ENCODE measurements at places on chromosomes 1 and 21.

DNA sequence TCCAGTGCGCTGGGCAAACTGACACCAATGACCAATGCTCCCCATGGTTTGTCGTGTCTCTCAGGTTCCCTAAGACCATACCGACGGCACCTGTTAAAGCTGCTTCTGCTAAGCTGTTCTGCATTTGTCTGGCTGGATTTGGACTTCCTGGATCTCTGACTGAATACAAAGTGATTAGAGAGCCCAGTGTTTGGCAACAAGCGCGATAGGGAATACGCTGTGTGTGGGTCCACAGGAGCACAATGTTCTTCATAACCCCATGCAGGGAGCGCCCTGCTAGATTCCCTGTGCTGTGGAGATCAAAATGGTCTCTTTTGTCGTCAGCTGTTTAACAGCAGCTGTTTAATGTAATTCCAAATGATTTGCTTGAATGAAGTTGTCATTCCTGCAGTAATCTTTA, 26.0 kb upstream of the ESRRG start:
- peak; percentile 53 for DNase-seq

DNA sequence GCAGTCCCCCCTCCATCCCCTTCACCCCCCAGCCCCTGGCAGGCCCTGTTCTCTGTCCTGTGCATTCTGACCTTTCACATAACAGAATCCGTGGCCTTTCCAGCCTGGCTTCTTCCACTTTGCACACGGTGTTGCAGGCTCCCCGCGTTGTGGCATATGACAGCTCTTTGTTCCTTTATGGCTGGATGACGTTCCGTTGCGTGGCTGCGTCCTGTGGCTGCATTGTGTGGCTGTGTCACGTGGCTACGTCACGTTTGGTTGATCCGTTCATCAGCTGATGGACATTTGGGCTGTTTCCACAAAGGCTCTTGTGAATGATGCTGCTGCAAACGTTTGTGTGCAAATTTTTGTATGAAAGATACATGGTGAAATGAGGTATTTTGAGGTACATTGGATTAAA, 53.3 kb downstream of the PDE9A start:
- no peak for DNase-seq

DNA sequence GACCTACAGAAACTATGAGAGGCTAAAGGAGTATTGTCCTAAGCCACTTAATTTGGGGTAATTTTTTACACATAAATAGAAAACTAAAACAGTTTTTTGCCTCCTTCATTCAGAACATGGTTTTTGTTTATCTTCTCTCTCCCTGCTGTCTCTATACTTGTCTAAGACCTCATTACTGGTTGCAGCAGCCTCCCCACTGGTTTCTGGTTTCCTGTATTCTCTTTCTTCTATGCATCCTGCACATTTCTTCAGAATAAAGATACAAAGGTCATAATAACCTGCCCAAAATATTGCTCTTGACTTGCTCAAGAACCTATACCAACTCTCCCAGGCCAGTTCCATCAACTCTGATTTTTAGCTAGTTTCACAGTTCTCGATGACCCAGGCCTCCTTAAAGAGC, 19.8 kb upstream of the BOLA1 start:
- DNase-seq = no peak

GRCh38 chr1:246794048-246794827, 70.0 kb downstream of the SCCPDH start:
- DNase-seq = peak; percentile 62

DNA sequence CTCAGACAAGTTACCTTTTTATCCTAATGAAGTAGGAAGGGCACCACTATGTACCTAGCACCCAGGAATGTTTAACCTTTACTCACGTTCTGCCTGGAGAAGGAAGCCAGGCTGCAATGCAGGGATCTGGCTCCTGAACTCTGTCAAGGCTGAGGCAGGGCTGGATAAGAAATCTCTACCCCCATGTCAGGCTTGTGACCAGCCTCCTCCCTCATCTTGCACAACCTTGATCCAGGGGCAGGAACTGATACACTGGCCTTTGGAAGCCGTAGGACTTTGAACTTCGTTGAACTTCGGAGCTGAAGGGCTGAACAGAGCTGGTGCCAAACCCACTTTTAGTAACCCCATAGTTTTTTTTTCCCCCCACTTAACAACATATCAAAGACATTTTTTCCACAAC, 8.0 kb upstream of the AKR1A1 start:
- DNase-seq = no peak

- DNase-seq = no peak
These were observed 6.3 kb downstream of the HTR1D start for GRCh38 chr1:23210963-23211362.

DNA sequence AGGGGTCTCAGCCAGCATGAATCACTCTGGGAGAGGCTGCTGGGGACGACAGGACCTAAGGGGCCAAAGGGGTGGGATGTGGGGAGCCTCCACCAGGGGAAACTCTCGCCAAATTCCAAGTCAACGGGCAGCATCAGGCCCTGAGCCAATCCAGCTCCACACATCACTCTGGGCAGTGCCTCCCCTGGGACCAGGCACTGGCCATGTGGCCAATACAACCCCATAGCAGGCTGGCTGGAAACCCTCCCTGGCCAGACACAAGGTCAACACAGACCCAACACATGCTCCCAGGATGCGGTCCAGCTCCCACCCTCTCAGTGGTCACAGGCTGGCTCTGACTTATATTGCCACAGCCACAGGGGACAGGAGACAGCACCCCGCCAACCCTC, 60.0 kb downstream of the MEGF6 start:
- DNase-seq = no peak

GRCh38 chr1:210669951-210670350, 341.2 kb downstream of the HHAT start:
- no peak for DNase-seq

DNA sequence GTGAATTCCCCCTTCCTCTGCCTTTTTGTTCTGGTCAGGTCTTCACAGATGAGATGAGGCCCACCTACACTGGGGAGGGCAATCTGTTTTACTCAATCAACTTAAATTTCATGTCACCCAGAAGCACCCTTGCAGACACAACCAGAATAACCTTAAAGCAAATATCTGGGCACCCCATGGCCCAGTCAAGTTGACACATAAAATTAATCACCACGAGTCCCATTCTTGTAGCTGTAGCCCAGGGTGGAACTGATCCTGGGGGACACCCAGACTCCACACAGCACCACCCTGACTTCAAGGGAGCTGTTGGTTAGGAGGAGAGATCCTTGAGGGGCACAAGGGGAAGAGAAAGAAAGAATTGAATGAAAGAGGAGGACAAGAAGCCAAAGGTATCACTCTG, 23.1 kb downstream of the CAPN9 start:
- DNase-seq = no peak

- DNase-seq = no peak
These were observed 2.0 kb downstream of the EPHB2 start for GRCh38 chr1:22712502-22713271.

DNA sequence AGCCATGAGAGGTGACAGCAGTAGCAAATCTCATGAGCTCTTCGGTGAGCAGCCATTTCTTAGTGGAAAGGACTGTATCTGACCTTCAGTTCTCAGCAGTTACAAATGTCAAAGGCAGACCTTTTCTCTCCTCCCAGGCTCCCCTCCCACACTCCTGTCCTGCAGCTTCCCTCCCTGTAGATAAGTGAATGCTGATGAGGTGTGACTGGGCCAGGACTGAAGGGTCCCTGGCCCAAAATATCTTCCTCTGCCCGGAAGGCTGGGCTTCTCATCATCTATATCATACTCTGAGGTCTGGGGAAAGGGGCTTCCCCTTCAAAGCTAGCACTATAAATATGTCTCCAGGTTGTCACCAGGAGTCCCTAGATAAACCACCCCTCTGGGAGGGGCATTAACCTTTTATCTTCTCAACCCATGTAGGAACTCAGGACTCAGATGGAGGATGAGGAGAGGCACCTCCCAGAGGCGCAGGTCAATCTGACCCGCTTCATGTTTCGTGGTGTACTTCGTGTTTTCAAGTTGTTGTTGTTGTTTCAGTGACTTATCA, 3.6 kb upstream of the ADAMTSL4 start:
- no peak for DNase-seq

GRCh38 chr1:157136133-157136532, 2.1 kb downstream of the ETV3 start:
- no peak for DNase-seq

DNA sequence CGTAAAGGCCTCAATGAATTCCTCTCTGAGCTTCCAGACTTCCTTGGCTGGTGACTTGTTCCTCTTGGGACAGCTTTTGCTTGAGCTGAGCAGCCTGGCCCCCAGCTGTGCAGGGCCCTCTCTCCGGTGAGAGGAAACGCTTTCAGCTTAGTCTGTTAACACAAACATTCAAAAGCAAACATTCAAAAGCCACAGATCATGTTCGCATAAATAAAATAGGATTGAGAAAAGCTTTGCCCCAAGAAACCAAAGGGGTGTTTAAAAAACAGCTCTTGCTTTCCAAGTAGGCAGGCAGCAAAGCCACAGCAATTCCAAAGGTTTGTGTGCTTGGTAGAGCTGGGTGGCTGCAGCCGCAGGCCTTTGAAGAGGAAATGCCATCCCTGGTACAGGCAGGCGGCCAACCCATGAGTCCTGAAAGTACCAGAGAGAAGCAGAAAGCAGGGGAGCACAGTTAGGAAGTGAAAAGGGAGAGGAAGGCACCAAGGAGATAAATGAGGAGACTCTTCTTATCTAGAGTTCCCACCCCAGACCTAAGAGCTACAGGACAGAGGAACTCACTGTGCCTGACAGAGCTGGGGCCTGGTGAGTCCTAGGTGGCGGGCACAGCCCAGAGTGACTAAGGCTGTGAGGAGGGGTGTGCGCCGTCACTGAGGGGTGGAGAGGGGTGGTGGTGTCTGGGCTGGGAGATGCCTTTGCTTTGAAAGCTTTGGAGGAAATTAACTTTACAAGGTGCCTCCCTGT, 48.4 kb downstream of the CCN1 start:
- peak; percentile 47 for DNase-seq

DNA sequence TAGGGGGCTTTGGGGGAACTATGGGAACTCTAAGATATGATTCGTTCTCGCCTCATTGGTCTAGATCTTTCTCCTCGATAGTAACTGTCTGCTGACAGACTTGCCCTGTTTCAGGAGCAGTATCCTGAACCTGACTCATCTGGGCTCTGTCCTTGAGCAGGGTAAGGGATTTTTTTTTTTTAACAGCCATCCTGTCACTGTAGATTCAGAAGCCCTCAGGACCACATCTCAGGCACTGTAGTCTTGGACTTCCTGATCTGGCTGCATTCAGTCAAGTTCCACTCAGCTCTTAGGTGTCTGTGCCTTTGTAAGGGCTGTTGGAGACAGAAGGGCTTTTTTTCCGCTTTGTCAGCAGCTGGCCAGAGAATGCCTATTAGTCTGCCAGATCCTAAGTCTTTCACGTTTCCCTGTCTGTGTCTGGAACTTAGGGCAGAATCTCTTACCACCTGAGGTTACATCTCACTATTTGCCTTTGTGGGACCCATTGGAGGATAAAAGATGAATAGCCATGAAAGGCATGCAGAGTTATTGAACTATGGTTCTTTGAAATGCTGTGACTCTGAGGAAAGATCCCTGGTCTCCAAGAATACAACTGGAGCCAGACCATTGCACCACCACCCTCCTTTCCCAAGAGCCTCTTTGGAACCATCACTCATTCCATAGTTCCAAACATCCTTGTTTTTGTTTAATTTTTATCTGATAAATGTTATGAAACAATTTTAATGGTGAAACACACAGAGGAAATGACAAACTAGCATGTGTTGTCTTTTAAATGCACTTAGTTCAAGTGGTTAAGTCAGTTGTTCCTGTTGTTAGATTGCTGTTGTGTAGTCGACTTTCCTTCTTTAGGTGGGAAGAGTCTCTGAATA, 49.7 kb upstream of the MACF1 start:
- DNase-seq = no peak

GRCh38 chr1:178209935-178210334, 116.0 kb downstream of the RASAL2 start:
- DNase-seq = no peak

GRCh38 chr1:153612755-153613331, at the start of gene S100A16:
TSS of gene S100A16 (minus strand) at chr1:153613137. CDS start at chr1:153608151, 4,986 bp downstream.
- DNase-seq = peak; percentile 62

DNA sequence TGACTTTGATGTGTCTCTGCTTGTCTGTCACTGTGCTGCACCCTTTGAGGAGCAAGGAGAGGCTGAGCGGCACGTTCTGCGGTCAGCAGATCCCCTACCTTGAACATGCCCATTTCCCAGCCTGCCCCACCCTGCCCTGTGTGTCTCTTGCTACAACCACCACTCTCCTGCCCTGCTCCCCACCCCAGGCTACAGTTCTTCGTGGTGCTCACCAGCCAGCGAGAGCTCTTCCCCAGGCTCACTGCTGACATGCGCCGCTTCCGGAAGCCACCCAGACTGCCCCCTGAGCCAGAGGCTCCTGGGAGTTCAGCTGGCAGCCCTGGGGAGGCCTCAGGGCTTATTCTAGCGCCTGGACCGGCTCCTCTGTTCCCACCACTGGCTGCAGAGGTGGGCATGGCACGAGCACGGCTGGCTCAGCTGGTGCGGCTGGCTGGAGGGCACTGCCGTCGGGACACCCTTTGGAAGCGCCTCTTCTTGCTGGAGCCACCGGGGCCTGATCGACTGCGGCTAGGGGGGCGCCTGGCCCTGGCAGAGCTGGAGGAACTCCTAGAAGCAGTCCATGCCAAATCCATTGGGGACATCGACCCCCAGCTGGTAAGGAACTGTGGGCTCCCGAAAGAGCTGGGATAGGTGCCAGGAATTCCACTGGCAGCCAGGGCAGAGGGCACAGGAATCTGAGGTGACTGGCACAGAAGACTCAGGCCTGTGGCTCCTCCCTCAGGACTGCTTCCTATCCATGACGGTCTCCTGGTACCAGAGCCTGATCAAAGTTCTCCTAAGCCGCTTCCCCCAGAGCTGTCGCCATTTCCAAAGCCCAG, 5.6 kb downstream of the HYI start:
- DNase-seq = no peak

- DNase-seq = no peak
These were observed 2.5 kb upstream of the BCL10 start for GRCh38 chr1:85278853-85279314.

- DNase-seq = no peak
These were observed 116.6 kb downstream of the SETD4 start for GRCh38 chr21:35943752-35944151.

All from ecto neural progenitor cell (in vitro differentiated cells).